ENCODE measurements at places on chromosomes 7 and 10. TPM values are rescaled to one million over a fixed set of nuclear protein-coding genes. Genes with fewer than 3 reads are reported as not detected.

ARHGEF35 gene
- not detected for total RNA-seq

MYPN gene
- 77.6 TPM for total RNA-seq

PIK3CG gene
- not detected for total RNA-seq

PTPRN2 gene
- 0.24 TPM for total RNA-seq

DNA sequence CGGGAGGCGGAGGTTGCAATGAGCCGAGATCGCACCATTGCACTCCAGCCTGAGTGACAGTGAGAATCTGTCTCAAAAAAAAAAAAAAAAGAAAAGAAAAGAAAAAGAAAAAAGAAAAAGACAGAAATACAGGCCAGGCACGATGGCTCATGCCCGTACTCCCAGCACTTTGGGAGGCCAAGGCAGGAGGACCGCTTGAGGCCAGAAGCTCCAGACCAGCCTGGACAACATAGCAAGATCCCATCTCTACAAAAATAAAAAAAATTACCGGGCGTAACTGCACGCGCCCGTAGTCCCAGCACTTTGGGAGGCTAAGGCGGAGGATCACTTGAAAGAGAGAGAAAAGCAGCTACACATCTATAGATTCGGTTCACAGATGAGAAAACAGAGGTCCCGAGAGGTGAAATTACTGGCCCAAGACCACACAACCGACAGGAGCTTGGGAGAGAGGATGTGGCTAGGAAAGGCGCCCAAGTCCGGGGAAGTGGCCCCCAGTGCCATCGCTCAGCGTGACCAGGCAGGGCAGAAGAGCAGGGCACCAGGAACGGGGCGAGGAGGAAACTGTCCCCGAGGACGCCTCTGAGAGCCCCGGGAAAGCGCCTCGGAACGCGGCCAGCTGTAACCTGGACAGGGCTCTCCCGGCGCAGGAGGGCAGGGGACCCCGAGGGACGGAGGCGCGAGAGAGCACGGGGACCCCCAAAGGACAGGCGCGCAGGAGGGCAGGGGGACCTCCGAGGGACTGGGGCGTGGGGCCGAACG, 612 bp downstream of the SNX8 start:
- DNase-seq, result no peak

CHAT gene
- total RNA-seq, result not detected

DNA sequence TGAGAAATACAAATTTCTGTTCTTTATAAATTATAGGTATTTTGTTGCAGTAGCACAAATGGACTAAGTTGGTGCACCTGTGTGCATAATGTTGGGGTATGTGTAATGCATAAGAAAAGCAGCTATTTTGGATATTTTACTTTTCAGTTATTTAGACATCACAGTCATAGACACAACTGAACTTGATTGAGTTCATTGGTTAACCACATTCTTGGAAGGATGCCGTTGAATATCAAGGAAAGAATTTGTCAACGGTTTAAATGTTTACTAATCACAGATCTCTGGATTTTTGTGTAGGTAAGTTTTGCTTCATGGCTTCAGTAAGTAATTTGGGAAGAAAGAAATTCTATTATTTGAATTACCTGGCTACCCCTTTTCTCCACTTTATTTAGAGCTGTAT, 4.1 kb downstream of the OTUD1 start:
- DNase-seq, result no peak

GRCh38 chr10:90023950-90024349, 322.6 kb downstream of the KIF20B start:
- no peak for DNase-seq

JAKMIP3 gene
- total RNA-seq, result 0.13 TPM

DNA sequence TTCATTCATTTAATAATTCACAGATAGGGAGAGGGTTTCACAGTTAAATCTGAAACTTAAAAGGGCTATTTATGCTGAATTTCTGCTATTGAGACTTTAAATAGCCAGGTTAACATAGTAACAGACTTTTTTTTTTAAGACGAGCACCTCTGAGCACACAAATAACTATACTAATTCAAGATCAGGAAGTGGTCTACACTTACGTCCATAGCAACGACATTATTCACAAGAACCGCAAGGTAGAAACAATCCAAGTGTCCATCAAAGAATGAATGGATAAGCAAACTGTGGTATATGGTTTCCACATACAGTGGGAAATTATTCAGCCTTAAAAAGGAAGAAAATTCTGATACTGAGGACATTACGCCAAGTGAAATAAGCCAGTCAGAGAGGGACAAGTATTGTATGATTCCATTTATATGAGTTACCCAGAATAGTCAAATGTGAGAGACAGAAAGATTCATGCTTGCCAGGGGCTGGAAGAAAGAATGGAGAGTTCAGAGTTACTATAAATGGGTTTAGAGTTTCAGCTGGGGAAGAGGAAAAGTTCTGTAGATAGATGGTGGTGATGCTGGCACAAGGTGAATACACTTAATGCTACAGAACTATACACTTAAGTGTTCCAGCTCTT, 140.3 kb upstream of the LAMB4 start:
- DNase-seq, result no peak

- no peak for DNase-seq
These were observed 42.1 kb upstream of the NOBOX start for GRCh38 chr7:144445590-144445989.

DNA sequence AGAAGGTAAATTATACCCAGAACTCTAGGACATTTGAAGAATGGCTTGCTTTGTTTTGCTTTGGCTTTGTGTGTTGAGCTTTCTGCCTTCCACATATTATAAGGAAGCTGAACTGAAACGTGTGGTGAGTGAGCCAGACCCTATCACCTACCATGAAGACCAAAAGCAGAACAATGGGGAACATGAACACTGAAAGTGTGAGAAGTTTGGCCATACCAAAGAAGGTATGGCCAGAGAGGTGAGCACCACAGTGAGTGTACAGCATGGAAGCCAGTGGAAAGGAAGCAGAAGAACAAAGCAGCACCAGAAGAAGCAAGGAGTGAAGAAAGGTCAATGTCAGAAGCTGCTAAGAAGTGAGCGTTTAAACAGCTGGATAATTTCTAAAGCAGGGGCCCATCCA, 59.7 kb upstream of the CCDC71L start:
- DNase-seq, result no peak

- no peak for DNase-seq
These were observed 46.3 kb downstream of the LRMDA start for GRCh38 chr10:75477680-75478079.

GRCh38 chr7:17289074-17289645, 9.3 kb upstream of the AHR start:
- no peak for DNase-seq

DNA sequence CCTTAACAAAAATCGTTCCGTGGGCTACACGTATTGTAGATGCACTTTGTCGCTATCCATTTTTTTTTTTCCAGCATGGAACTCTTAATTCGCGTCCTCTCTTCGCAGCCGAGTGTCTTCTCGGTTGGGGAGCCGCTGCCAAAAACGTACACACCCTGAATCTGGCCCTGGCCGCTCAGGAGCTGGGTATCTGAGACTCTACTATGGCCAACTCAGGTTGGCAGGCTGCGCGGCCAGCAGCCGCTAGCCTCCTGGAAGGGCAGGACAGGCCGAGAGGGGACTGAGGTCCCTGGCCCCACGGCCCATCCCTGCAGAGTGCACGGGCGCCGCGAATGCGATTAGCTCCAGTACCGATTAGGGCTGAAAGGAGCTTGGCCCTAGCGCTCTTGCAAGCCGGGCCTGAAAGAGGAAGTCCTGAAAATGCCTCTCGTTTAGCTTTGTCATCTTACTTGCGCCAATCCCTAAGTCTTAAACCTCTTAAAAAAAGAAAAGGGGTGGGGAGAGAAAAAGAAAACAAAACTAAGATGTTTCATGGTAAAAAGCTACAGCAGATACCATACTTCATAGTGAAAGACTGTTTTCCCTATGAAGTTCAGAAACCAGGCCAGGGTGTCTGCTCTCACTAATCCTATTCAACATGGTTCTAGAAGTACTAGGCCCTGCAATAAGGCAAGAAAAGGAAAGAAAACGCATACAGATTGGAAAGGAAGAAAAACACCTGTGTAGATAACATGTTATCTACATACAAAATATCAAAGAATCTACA, 113.2 kb upstream of the RHEB start:
- DNase-seq, result no peak

DNA sequence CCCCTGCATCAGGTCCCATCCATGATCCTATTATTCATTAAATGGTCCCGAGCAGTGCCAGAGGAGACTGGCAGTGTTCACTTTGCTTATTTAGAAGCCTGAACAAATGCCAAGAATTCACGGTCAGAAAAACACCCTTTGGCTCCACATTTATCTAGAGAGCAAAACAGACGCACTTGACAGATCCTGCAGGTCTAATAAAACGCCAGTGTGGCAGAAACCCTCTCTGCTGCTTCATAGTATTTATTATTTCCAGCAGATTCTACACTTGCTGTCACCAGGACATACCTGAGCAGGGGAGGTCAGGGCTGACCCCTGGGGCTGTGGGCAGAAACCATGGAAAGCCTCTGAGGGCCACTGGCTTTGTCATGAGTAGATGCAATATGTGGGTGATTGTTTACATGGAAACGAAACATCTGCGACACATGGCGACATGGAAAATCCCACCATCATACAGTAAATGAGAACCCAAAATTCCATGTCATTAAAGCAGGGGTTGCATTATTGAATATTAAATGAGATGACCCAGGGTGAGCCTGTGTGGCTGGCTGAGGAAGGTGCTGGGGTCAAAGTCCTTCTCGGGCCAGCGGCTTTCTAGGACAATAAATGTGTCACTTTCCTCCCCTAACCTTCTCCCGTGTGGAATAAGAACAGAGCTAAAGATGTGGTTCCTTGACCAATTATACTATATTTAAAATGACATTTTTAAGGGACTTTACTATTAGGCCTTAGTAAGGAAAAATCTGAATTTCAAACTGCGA, 205.9 kb upstream of the SVIL start:
- no peak for DNase-seq

- DNase-seq, result peak; percentile 25
These were observed 1.7 kb upstream of the CTNNA3 start for GRCh38 chr10:67697724-67698131.

- no peak for DNase-seq
These were observed 37.4 kb downstream of the SMNDC1 start for GRCh38 chr10:110267276-110267675.

- DNase-seq, result no peak
These were observed 96.2 kb downstream of the EXOC4 start for GRCh38 chr7:133349101-133349500.
